Upper lobe of left lung (tissue), 6 donors: ENCODE measurements at places on chromosomes 16 and 17. TPM values are rescaled to one million over a fixed set of nuclear protein-coding genes. Genes with fewer than 3 reads are reported as not detected.
A peak's percentile ranks its signal among the peaks of the same experiment; 100 is the strongest.

- H3K27me3 ChIP-seq: no peaks in the 10 kb centered on the region
- H3K4me3 ChIP-seq: no peak overlapping the region
- H3K27ac ChIP-seq: no peak overlapping the region
- no peaks in the 10 kb centered on the region for H3K4me1 ChIP-seq
These were observed 6.1 kb upstream of the KRTAP2-4 start for GRCh38 chr17:41071606-41072360.

- no peaks in the 10 kb centered on the region for H3K27me3 ChIP-seq
- peaks cover 5% of the 10 kb centered on the region for H3K4me1 ChIP-seq
- no peaks in the 10 kb centered on the region for H3K36me3 ChIP-seq
- no peak for DNase-seq
- H3K27ac ChIP-seq: no peak overlapping the region
These were observed 7.2 kb upstream of the IRF8 start for GRCh38 chr16:85891776-85892166.

The WSCD1 gene
- total RNA-seq: 3.5 TPM

DNA sequence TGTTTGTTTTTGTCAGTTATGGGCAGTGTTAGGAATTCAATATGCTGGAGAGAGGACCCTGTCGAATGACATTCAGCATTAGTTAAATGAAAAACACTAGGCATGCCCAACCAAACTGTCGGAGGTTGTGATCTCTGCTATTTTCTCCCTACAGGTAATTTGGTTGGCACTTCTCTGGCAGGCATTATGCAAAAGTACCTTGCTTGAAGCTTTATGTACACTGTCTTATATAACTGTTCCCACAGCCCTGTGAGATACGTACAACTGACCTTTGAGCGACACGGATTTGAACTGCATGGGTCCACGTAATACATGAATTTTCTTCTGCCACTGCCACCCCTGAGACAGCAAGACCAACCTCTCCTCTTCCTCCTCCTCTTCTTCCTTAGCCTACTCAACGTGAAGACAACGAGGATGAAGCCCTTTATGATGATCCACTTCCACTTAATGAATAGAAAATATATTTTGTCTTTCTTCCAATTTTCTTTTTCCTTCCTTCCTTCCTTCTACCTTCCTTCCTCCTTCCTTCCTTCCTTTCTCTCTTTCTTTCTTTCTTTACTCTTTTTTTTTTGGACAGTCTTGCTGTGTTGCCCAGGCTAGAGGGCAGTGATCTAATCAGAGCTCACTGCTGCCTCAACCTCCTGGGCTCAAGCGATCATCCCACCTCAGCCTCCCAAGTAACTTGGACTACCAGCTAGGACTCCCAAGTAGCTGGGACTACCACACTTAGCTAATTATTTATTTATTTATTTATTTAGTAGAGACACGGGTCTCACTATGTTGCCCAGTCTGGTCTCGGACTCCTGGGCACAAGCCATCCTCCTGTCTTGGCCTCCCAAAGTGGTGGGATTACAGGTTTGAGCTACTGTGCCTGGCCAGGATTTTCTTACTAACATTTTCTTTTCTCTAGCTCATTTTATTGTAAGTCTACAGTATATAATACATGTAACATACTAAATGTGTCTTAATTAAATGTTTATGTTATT lies 77.3 kb downstream of the WIPI1 start:
- H3K4me3 ChIP-seq: no peak overlapping the region
- no peak for DNase-seq
- H3K4me1 ChIP-seq: peaks cover 40% of the 10 kb centered on the region
- no peaks in the 10 kb centered on the region for H3K27me3 ChIP-seq
- H3K36me3 ChIP-seq: no peaks in the 10 kb centered on the region

DNA sequence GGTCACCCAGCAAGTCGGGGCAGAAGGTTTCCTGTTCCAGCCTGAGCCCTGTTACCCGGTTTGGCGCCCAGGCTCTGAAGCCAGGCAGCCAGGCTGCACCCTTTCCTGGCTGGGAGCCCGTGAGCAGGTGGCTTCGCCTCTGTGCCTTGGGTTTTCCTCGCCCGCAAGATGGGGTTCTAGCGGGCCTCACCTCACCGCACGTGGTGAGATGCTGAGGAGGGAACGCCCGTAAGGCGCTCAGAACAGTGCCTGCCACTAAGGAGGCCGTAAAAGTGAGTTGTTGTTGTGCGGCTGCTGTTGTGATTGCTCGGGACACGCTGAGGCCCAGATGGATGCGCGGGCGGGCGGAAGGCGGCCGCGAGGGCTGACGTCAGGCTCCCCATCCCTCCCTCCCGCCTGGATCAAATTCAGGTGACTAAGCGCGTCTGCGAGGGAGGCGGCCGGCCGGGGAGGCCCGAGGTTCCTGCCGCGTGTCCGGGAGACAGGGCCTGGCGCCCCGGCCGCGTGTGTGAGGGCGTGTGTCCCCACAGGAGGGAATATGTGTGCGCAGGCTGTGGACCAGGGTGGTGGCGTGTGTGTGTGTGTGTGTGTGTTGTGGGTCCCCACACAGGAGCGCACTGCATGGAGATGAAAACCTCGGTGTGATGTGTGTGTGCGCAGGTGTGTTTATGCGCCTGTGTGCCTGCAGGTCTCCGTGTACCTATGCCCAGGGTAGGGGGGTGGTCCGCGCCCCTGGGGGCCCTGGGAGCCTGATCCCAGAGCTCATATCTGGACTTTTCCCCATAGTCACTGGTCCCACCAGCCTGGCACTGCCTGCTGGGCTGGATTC lies 4.3 kb downstream of the CAMKK1 start:
- DNase-seq: peak; percentile 90
- H3K4me3 ChIP-seq: no peak overlapping the region
- H3K36me3 ChIP-seq: peaks cover 15% of the 10 kb centered on the region
- no peak overlapping the region for H3K27ac ChIP-seq

DNA sequence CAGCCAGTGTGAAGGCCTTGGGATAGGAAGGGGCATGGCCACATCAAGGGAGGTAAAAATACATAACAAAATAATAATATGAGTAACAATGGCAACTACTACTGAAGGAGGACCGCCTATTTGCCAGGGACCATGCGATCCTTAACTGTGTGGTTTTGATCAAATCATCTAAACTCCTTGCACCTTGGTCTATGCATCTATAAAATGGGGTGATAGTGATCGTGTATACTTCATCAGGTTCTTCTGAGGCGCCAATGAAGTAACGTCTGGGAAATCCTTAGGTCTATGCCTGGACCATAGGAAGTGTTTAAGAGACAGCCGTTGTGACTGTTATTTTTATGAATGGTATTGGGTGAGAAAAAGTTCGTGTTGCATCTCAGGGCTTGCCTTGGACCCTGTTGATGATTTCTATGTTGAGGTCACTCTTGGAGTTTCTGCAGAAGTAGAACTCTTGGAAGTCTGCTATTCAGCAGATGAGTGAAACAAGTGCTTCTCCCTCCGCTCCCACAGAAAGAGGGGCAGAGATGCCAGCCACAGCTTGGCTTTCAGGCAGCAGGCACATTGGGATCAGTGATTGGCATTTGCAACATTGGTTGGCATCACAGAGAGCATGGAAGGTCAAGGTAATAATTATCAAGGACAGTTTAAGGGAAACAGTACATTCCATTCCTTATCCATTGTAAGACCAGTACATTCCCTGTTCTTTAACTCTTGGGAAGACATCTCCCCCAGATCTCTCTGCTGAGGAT lies 63.1 kb downstream of the PRKCB start:
- no peaks in the 10 kb centered on the region for H3K36me3 ChIP-seq
- no peak overlapping the region for H3K27ac ChIP-seq
- H3K4me3 ChIP-seq: no peak overlapping the region
- DNase-seq: no peak
- no peaks in the 10 kb centered on the region for H3K27me3 ChIP-seq

- H3K36me3 ChIP-seq: no peaks in the 10 kb centered on the region
- no peak overlapping the region for H3K4me3 ChIP-seq
- H3K27me3 ChIP-seq: no peaks in the 10 kb centered on the region
- no peak for DNase-seq
- no peak overlapping the region for H3K27ac ChIP-seq
These were observed 15.2 kb downstream of the CYB5D1 start for GRCh38 chr17:7873051-7873450.

DNA sequence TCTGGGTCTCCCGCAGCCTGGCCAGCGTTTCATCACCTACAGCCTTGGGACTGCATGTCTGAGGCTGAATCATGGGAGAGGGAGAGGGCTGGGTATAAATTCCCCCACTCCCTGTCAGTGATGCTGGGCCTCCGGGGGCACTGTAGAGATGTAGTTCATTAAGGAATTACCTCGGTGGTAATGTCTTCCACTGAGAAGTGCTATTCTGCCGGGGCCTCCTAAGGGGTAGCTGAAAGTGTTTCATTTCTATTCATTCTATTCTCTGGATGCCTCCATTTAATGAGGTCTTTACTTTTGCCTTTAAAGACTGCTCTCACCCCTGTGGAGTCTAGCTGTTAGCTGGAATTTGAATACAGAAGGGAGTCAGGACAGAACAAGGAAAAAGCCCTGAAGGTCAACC lies 116.4 kb upstream of the HS3ST4 start:
- no peaks in the 10 kb centered on the region for H3K36me3 ChIP-seq
- no peak overlapping the region for H3K27ac ChIP-seq
- no peak for DNase-seq
- no peak overlapping the region for H3K4me3 ChIP-seq

The TLCD3B gene
- total RNA-seq: 0.14 TPM

DNA sequence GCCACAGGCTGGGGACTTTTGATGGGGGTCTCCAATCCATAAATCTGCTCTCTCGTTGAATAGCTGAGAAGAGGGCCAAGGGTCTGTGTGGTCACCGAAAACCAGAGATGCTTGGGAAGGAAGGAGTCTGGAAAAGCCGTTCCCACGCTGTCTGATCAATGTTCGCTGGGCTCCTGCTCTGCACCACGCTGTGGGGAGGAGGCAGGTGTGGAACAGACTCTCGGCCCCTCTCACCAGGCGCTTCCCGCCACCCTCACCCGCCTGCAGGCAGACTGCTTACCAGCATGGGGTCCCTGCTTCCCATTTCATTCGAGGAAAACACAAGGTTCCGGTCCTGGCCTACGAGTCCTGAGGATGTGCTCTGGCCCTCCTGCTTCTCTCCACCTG lies 702 bp upstream of the ALDH3A1 start:
- no peak for DNase-seq
- H3K36me3 ChIP-seq: no peaks in the 10 kb centered on the region
- peaks cover 23% of the 10 kb centered on the region for H3K4me1 ChIP-seq

DNA sequence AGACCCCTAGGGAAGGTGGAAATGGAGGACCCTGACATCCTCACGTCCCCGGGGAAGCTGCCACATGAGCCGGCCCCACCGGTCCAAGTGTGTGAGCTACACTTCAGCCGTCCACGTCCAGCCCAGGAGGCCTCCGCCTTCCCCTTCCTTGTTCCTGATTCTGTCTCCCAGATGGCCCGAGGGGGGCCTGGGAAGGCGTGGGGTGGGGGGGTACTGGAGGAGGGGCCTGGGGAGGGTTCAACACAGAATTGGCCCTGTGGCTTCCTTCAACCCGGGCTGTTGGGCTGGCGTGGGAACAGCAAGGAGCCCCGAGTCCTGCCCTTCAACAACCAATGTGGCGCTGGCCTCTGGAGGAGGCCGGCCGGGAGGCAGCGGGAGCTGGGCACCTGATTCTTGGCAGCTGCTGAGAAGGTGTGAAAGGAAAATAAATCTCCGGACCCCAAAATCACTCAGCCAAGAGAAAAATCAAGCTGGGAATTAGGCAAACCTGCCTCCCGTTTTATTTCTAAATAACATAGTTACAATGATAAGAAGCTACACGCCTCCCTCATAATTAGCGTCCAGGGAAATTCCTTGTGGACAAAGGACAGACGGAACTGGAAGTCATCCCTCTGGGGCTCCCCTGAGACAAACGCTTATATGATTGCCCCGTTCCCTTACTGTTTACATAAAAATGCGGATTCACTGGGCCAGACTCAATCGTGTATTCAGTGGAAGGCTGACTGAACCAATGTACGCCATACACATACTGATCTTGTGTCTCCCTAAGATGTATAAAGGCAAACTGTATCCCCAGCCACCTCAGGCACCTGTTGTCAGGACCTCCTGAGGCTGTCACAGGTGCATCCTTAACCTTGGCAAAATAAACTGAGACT lies 1.8 kb upstream of the APRT start:
- peaks cover 33% of the 10 kb centered on the region for H3K4me1 ChIP-seq
- no peak overlapping the region for H3K4me3 ChIP-seq

The NOD2 gene
- 27.2 TPM for total RNA-seq

- H3K27me3 ChIP-seq: no peaks in the 10 kb centered on the region
- H3K4me3 ChIP-seq: no peak overlapping the region
- no peak overlapping the region for H3K27ac ChIP-seq
- H3K36me3 ChIP-seq: no peaks in the 10 kb centered on the region
- DNase-seq: no peak
These were observed 43.5 kb upstream of the FOXF1 start for GRCh38 chr16:86466696-86467406.
